ENCODE measurements at places on chromosomes 4 and X.

- DNase-seq, result no peak
These were observed 1317.2 kb downstream of the PCDH7 start for GRCh38 chr4:32037399-32037798.

DNA sequence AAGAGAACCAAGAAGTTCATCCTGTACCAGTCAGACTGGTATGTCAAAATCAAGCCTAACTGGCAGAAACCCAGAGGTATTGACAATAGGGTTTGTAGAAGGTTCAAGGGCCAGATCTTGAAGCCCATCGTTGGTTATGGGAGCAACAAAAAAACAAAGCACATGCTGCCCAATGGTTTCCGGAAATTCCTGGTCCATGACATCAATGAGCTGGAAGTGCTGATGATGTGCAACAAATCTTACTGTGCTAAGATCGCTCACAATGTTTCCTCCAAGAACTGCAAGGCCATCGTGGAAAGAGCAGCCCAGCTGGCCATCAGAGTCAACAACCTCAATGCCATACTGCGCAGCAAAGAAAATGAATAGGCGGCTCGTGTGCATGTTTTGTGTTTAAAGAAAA, 172.7 kb upstream of the MED14 start:
- DNase-seq, result peak; percentile 83

DNA sequence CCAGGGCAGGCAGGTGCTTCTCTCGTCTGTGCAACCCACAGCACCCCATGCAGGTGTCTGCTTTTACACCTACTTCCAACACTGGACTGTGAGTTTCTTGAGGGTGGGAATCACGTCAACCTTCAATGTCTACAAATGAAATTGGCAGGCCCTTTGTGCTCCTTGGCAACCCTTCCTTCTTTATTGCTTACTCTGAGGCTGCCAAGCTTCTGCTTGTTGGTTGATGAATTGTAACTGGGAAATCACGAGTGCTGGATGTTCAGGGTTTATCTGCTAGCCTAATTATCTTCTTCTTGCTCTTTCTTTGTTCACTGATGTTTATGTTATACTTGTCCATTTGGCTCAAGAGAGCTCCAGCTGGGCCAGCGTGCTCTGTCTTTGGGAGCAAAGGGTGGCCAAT, 2.5 kb upstream of the DGAT2L6 start:
- DNase-seq, result peak; percentile 69

- DNase-seq, result no peak
These were observed 4.4 kb downstream of the WDFY3 start for GRCh38 chr4:84962102-84962501.

- no peak for DNase-seq
These were observed 44.6 kb upstream of the ANKRD50 start for GRCh38 chr4:124757126-124757525.

All from M059J (cell line).